Fibroblast of pulmonary artery (primary cell): ENCODE measurements at places on chromosomes 16 and 17.

- DNase-seq: no peak
These were observed 1.1 kb downstream of the EPOP start for GRCh38 chr17:38673707-38674013.

GRCh38 chr16:89080196-89080853 lies 13.3 kb upstream of the ACSF3 start:
- no peak for DNase-seq

DNA sequence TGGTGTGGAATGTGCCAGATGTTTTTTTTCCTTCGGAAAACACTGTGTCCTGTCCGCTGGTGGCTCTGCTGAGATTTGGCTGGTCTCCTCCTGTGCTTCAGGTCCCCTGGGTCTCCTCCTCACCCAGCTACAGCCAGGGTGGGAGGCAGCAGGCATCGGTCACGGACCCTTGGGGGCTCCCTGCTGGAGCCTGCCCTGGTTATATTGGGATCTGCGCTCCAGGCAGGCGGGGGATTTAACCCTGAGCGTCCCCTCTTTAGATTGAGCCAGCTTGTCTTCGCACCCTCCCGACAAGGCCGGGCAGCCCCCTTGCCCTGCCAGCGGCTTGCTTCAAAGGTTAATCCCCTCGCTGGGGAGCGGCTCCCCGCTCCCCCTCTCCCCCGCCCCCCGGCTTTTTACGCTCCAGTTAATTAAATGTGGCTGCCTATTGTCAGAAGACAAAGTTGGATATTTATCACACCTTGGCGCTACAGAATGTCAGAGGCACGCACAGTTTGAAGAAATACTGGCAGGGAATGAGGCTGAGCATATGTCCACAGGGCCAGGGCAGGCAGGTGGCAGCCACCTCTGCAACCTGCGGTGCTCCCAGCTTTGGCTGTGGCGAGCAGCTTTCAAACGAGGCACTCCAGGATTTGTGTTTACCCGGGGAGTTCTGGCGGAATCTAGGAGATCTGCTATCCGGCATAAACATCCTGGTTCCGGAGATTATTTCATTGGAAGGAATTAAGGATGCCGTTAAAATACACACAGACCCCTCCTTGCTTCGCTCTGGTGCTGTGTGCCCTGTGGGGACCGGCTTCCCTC lies 38.2 kb upstream of the GSE1 start:
- DNase-seq: no peak

DNA sequence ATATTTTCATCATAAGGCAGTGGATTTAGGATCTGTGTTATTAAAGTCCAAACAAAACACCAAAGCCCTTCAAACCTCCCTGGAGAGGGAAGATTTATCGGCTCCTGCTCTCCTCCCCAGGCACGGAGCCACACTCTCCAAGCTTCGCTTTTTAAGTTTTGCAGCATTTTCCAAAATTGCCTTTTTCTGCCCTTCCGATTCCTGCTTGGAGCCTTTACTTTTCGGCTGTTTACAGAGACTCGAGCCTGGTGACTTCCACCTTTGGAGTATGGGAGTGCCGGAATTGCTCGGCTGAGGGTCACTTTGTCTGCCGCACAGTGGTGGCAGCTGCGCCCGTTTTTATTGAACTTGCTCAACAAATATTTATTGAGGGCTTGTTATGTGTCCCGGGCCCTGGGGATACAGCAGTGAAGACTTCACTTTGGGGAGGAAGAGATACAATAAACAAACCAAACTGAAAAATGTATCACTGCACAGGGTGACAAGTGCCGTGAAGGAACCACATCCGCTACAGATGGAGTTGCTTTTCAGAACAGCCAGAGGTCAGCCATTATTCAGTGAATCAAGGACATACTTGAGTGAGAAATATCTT lies 185.5 kb downstream of the NTN1 start:
- DNase-seq: no peak

DNA sequence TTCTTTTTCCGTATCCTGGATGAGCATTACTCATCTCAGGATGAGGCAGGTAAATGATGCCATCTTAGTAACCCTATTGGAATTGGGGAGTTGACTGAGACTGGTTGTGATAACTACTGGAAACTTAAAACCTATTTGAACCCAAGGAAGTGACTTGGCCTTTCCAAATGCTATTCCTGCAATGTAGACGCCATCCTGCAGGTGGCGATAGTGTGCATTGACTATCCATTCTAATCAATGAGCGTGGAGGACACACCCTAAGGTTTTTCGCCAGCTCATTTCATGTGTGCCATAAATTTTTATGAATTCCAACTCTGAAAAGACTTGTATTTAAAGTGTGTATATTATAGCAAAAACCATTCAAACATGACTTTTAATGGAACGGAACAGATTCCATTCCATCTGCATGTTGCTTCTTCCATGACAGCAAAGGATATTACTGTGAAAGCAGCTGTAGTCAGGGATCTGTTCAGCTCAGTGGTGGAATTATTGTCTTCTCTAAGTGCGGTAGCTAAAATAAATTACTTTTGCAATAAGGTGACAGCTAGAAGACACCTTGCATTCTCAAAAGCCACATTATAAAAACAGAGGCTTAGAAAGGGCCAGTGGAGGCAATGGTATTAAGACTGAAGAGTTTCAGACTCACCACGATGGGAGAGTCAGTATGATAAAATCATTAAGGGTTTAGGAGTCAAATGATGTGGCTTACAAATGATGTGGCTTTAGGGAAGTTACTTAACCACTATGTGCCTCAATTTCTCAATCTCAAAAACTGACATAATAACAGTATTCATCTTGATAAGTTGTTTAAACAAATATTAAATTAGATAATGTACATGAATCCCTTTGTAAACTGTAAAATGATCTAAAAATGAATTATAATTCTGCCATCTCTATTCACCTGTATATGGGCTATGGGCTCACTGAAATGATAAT lies 55.5 kb downstream of the SYT17 start:
- peak; percentile 1 for DNase-seq

DNA sequence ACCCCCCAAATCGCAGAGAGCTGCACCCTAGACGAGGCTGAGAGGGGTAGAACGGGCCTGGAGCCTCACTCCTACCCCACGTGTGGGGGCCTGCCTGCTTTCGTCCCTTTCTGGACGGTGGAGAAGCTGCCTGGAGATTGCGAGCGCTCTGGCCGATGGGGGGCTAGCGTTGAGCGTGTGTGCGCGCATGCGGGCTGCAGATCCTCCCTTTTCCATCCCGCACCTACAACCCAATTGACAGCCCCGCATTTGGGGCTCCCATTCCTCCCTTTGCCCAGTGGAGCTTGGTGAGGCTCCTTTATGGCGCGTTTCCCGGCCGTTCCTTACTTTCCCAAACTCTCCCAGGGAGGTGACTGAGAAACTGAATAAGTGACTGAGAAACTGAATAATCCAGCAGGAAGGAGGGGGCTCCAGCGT lies 907 bp upstream of the ESRP2 start:
- DNase-seq: no peak

- peak; percentile 73 for DNase-seq
These were observed at the start of gene IGF2BP1 for GRCh38 chr17:48997103-48997826. IGF2BP1 (plus strand) TSS chr17:48997385; CDS start chr17:48997746, 361 bp downstream.

GRCh38 chr17:1304962-1305563 lies 25.6 kb downstream of the TRARG1 start:
- no peak for DNase-seq

DNA sequence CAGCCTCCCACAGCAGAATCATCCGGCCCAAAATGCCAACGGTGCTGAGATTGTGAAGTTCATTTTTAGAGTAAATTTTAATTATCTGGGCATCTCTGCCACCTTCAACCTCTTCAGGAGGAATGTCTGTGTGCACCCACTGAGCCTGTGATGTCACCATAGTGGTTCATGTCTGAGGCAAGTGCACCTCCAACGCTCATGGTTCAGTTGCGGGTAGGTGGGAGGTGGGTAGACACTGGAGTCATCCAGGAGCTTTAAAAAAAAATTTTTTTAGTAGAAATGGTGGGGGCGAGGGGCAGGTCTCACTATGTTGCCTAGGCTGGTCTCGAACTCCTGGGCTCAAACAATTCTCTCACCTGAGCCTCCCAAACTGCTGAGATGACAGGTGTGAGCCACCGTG lies 1.9 kb downstream of the FLYWCH1 start:
- no peak for DNase-seq

- DNase-seq: no peak
These were observed 90.6 kb downstream of the AMFR start for GRCh38 chr16:56334761-56335160.

- no peak for DNase-seq
These were observed 44.1 kb downstream of the COX4I1 start for GRCh38 chr16:85843471-85844168.

GRCh38 chr16:85983064-85983463 lies 84.1 kb downstream of the IRF8 start:
- DNase-seq: no peak

DNA sequence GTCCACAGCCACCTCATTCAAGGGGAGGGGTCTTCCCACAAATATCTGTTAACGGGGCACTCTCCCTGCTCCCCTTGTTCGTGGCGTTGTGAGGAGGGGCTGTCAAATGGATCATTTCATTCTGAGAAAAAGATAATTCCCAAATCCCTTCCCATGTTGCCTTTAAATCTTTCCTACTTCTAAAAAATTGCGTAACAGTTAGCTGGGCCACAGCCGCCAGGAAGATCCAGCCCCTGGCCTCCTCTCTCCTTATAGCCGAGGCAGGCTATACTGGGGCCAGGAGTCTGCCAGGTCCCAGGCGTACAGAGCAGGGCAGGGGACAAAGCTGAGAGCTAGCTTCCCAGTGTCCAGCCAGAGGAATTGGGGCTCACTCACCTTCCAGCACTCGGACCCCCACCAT lies 430 bp downstream of the C16orf89 start:
- DNase-seq: no peak

DNA sequence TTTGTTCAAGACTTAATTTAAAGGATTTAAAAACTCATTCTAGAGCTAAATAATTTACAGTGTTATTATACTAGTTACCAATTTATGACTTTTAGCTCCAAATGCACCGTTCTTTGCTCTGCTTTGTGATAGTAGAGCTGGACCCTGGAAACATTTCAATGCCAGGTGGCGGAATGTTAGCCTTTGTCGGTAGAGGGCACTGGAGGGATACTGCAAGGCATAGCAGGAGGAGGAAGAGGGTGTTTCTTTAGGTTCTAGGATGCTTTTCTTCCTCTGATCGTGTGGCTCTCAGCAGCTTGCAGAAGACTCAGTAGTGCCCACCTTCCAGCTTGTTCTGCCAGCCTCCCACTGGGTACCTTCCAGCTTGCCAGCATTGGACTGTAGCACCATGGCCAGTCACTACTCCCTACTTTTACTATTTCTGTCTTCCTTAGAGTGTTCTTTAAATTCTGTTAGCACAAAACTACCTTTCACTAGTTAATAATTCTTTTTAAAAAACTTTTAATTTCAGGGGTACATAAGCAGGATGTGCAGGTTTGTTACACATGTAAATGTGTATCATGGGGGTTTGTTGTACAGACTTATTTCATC lies 325.3 kb downstream of the UTP18 start:
- no peak for DNase-seq

DNA sequence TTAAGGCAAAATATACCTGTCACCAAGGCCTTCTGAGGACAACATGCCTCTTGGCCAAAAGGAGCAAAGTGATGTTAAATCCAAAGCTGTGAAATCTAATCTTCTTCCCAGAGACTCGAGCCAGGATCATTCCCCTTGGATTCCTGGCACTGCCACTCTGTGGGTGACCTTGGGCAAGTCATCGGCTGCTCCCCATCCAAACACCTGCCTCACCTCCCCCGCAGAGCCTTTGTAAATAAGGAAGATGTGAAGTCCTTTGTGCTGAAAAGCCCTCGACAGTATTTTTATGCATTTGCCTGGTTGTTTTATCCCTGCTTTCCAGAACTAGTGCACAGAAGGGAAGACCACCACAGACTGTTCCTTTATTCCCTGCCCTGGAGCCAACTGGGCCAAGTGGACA lies 5.4 kb upstream of the CEP295NL start:
- no peak for DNase-seq

GRCh38 chr17:8602679-8603078 lies 27.8 kb downstream of the MYH10 start:
- DNase-seq: no peak

DNA sequence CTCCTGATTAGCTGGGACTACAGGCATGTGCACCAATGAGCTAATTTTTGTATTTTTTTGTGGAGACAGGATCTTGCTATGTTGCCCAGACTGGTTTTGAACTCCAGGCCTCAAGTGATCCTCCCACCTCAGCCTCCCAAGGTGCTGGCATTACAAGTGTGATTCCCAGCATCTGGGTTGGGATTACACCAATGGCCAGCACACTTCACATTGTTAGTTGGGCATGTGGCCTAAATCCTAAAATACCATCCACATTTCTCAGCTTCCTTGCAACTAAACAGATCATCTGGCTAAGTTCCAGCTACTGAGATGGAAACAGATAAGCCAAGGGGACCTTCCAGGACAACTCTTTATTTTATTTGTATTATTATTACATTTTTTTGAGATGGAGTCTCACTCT lies 9.9 kb downstream of the RABEP2 start:
- DNase-seq: peak; percentile 58

GRCh38 chr16:85396879-85397871 lies 215.9 kb upstream of the GSE1 start:
- DNase-seq: no peak
